Activated CD4-positive, alpha-beta T cell treated with anti-CD3 and anti-CD28 coated beads for 36 hours (primary cell): ENCODE measurements at places on chromosomes 1 and 21. TPM values are rescaled to one million over a fixed set of nuclear protein-coding genes. Genes with fewer than 3 reads are reported as not detected.

DNA sequence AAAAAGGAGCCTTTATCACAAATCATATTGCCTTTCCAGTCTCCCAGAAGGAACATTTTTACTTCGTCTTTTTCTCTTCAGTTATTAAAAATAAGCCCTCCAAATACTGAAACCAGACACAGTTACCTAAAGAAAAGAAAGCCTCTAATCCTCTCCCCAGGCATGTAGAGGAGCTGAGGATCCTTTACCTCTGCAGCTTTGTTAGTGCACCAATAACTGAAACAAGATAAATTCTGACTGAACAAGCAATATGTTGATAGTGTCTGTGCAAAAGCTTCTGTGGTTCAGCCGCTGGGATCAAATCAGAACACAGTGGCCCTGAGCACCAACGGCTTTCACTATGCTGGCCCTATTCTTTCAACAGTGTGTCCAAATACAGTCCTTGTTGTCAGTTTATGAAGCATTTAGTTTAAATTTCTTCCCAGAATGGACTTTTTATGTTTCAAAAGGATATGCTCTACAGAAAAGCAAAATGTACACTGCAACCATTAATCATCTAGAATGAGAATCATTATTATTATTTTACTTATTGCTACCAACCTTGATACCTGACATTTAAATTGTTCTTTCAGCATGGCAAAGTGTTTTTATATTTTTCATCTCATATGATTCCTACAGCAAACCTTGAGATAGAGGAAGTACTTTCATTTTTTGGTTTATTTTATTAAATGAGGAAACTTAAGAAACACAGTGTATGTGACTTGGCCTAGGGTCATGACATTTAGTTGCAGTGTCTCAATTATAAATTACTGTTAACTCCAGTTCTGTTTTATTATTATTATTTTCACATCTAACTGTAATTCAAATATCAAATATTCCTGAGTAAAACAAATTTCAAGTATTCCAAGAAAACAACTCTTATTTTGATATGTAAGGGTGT, 217.9 kb downstream of the NEGR1 start:
- no peak overlapping the region for H3K27ac ChIP-seq
- H3K4me3 ChIP-seq: no peak overlapping the region
- H3K27me3 ChIP-seq: no peaks in the 10 kb centered on the region
- H3K36me3 ChIP-seq: no peaks in the 10 kb centered on the region
- DNase-seq: no peak

DNA sequence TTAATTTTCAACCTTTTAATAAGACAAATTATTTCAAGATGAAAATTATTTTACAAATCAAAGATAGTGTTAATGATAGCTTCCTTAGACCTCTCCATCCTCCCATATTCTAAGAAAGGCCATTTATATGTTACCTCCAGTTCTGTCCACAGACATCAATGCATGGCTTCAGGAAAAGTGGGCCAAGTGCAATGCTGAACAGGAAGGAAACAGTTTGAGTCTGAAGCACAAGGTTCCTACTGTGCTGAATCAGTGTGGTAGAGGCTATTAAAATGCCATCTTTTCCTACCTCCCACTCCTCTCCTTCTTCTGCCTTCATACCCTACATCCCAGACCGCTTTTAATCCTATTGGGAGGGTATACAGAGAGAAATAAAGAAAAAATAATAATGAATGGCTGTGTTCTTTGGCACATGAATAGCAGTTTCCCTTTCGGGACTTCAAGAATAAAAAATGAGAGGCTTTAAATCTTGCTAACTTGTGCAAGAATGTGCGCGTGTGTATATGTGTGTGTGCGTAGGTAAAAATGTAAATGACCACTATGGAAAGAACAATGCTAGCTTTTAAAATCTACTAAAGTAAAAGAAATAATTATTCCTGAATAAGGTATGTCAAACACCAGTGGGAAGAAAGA, 62.6 kb upstream of the C1orf105 start:
- peak overlapping the region; percentile 39 for H3K4me3 ChIP-seq
- H3K4me1 ChIP-seq: peaks cover 62% of the 10 kb centered on the region
- H3K36me3 ChIP-seq: no peaks in the 10 kb centered on the region
- no peak for DNase-seq

YY1AP1 gene
- 59.6 TPM for total RNA-seq

S100A16 gene
- total RNA-seq: not detected

DNA sequence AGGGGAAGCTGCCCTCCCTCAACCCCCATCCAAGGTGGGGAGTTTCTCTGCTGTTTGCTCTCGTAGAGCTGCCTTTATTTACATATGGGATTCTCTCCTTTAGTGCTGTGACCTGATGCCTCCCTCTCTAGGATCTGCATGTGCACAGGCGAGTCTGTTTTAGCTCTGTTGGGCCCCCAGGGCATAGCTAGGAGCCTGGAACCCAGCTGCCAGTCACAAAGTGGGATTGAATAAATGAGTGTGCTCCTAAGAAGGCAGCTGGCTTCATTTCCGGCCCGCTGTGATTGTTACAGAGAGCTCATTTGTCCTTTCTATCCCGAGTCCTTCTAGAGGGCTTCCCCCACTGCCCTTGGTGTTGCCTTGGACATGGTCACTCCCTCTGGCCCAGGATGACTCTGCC, 176.6 kb downstream of the GRIK3 start:
- H3K4me3 ChIP-seq: no peak overlapping the region
- DNase-seq: no peak
- H3K4me1 ChIP-seq: no peaks in the 10 kb centered on the region

CFHR1 gene
- not detected for total RNA-seq

DNA sequence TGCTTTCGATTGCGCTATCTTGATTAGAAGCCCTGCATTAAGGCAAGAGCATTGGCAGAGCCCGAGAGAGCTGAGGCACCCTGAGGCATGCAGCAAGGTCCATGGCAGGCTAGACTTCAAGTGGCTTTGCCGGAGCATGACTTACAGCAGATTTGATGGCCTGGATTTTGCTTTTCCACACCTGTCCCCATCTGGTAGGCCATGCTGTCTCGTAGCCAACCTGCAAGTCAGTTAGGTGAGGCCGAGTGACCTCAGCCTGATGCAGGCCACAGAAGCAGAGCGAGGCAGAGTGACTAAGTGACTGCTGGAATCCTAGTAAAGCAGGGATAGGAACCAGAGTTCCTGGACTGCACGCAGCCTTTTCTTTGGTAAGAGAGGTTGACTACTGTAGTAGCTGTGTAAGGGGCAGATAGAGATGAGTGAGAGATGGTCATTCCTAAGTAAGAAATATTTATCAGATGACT, 148.9 kb downstream of the PBX1 start:
- peaks cover 6% of the 10 kb centered on the region for H3K27me3 ChIP-seq
- H3K27ac ChIP-seq: no peak overlapping the region
- H3K4me1 ChIP-seq: no peaks in the 10 kb centered on the region
- H3K36me3 ChIP-seq: no peaks in the 10 kb centered on the region
- H3K4me3 ChIP-seq: no peak overlapping the region
